ENCODE measurements at places on chromosomes 6 and 20. TPM values are rescaled to one million over a fixed set of nuclear protein-coding genes. Genes with fewer than 3 reads are reported as not detected.

The MMP24 gene
- not detected for total RNA-seq

The HLA-A gene
- total RNA-seq: 1,622 TPM

The LY6G6F gene
- not detected for total RNA-seq

The PSORS1C2 gene
- not detected for total RNA-seq

The RTEL1 gene
- 53.6 TPM for total RNA-seq
